Fibroblast of skin of right quadriceps (primary cell): ENCODE measurements at places on chromosomes 7 and 10.

DNA sequence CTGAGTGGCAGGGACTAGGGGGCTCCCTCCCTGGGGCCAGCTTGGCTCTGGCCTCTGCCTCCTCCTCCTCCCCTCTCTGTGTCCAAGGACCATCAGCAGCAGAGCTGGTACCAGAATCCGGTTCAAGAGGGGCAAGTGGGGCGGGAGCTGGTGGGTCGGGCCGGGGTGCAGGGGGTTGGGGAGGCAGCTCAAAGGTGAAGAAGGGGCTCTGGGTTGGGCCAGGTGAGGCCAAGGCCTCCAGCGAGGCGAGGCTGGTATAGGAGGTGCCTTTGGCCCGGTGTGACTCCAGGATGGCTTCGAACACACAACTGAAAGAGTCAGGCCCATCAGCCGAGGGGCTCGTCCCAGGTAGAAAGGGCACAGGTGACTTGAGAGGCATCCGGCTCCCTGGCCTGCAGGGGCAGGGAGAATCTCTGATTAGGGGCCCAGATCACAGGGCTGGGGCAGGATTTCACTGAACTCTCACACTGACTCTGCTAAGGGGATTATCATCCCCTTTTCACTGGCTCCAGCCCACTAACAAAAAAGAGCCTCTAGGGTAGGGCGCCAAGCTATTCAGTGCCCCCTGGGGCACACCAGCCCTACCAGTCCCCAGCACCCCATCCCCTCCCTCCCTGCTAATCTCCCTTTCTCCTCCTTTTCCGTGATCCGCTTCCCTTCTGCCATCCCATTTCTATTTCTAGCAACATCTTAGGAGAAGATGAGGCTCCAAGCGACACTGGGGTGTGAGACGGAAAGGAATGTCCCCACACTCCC, 4.6 kb downstream of the PSD start:
- DNase-seq = no peak

DNA sequence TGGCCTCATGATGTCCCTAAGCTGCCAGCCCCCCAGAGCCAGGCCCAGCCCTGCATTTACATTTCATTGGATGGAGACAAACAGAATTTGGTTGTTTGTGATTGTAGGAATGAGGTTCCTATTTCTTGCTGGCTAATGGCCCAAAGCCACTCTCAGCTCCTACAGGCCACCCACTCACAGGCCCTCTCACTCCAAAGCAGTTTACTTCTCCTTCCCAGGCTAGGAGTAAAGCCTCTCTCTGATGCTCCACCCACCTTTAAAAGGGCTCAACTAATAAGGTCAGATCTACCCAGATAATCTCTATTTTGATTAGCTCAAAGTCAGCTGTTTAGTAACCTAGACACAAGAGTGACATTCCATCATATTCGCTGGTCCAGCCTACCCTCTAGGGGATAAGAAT, 11.2 kb upstream of the CUZD1 start:
- no peak for DNase-seq

DNA sequence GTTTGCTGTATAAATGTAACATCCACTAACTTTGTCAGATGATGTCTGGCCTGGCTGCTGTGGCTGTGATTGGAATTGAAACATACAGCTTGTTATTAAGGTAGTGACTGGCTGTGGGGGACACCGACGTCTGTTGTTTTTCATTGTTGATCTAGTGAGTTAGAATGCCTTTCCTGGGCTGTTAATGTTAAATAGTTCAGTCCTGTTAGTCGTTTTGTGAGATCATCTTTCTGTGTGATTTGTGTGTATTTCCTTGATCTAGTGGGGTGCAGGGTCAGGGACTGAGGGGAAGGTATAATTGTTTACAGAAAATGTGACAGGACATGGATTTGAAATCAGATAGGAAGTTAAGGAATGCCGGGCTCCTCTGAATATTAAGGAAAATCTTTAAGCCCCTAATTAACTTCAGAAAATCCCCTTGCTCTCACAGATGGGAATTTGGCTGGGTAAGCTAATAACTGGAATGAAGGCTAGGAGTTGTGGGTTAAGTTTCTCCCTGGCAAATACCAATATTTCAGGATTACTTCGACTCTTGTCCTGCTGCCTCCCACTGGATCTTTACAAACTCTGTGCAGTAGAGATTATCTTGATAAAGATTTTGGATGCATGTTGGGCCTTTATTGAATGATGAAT, 163.1 kb downstream of the AUTS2 start:
- DNase-seq = peak; percentile 39

DNA sequence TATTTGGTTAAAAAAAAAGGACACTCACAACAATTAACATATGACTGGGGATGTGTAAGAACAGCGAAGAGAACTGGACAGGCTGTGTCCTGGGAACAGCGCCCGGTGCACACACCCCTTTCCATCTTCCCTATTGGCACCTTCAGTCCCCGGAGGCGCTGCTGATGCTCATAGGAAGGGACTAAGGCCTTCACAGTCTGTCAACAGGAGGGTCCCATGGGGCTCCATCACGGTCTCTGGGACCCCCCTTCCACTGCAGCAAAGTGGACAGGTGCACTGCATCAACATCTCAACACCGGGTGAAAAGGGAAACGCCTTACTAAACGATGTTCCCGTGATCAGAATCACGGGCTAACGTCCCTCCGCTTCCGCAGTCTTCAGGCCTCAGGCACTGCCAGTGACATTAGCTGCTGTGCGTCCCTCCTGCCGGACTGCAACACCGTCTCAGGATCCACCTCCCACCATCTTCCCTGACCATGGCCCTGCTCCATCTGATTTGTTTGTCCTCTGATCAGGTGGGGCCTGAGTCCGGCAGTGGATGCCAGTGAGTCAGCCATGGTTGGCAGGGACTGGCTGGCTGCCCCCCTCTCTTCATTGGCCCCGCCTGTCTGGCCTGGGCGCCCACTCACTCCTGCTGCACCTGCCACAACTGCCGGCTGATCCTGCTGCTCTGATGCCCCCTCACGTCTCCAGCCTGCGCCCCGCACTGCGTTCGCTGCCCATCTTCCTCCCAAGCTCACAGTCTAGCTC, 614.7 kb downstream of the DNAJB6 start:
- no peak for DNase-seq

DNA sequence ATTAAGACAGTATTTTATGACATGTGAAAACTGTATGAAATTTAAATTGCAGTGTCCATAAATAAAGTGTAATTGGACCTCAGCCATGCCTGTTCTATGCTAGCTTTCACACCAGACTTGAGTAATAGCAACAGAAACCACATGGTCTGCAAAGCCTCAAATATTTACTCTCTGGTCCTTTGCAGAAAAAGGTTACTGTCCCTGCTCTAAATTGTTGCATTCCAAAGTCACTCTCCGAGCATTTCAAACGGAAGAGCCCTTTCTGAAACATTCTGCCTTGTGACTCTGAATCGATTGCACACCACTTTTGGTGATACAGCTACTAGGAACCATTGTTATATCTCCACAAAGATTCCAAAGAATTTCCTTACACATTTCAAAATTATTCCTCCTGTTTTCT, 81.0 kb upstream of the STK17A start:
- DNase-seq = peak; percentile 88

DNA sequence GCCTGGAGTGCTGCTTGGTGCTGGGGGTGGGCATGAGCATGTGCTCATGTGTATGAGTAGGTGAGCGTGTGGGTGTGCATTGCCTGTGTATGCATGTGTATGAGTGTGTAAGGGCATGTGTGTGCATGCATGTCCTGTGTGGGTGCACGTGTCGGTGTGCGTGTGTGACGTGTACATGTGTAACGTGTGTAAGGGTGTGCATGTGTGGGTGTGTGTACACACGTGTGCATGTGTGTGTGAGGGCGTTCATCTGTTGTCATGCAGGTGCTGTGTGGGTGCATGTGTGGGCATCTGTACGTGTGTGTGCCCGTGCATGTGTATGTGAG, 30.3 kb downstream of the FAM20C start:
- no peak for DNase-seq

DNA sequence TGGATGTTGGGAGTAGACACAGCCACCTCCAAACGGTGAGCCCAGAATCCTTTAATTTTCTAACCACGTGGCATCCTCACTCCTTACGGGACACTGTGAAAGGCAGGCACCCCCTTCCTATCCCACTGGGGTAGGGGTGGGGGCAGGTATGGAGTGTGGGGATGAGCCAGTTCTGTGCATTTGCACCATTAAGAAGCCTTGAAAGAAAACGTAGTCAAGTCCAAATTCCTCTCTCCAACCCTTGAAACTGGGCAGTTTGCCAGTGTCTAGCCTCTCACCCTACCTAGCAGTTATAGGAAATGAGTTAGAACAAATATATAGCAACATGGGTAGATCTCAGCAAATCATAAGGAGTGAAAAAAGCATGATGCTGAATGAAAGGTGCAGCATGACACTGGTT, 92.4 kb upstream of the LEP start:
- DNase-seq = no peak

GRCh38 chr10:1643161-1643907, 94.0 kb downstream of the ADARB2 start:
- DNase-seq = no peak

DNA sequence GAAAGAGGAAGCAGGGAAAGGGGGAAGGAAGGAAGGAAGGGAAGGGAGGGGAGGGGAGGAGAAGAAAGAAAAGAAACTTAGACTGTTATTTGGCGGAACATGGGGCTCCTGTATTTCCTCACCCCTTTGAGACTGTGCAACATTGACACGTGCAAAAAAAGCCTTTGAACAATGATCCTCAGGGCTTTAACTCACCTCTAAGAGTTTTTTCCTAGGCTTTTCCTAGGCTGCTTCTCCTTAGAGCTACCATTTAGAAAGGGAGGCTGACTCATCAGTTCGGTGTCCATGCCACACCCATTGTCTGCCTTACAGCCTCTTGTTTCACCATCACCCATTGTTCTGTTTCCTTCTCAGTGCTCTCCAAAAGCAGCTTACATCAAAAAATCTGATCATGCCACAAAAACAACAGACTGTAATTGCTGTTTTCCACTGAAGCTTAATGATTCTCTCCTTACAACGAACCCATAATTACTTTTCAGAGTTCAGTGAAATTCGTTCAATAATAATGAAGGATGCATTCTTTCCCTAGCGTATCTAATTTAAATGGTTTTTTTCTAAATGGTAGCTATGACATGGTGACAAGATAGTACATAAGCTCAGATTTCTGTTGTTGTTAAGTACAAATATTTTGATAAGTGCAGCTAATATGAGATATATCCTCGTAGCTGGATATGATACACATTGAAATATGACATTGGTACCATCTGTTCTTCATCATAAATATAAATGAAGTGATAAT, 90.8 kb downstream of the PRLHR start:
- peak; percentile 76 for DNase-seq

DNA sequence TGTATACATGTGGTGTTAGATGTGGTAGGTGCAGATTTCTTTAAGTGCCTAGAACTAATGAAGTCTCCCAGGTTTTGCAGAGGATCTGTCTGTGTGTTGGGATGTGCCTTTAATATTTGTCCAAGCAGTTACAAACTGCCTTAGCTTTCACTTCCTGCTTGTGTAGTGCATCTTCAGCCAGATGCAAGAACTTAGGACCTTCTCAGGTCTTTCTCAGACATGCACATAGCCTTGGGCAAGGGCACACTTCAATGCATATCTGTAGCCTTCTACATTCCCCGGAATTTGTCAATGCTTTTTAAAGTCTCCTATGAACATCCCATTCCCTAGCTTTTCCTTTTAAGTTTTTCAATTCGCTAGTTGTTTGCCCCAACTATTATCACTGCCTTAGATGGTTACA, 47.2 kb upstream of the SLC39A12 start:
- DNase-seq = no peak

- DNase-seq = no peak
Observed at GRCh38 chr10:15374156-15374555, 3.1 kb upstream of the FAM171A1 start.

DNA sequence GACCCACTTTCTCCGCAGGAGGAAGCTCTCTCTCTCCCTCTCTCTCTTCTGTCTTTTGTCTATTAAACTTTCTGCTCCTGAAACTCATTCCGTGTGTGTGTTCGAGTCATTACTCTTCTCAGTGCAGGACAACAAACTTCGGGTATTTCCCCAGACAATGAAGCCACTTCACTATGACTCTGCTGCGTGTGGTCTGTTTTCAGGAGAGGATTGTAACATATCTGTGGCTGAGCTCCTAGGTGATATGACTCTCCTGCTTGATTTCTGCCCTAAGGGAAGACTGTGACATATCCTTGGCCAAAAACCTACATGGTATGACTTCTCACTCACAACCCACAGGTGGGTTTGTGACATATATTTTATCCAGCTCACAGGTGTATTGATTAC, 39.9 kb upstream of the ZNF107 start:
- no peak for DNase-seq

GRCh38 chr7:94054130-94054529, 50.0 kb upstream of the BET1 start:
- no peak for DNase-seq

DNA sequence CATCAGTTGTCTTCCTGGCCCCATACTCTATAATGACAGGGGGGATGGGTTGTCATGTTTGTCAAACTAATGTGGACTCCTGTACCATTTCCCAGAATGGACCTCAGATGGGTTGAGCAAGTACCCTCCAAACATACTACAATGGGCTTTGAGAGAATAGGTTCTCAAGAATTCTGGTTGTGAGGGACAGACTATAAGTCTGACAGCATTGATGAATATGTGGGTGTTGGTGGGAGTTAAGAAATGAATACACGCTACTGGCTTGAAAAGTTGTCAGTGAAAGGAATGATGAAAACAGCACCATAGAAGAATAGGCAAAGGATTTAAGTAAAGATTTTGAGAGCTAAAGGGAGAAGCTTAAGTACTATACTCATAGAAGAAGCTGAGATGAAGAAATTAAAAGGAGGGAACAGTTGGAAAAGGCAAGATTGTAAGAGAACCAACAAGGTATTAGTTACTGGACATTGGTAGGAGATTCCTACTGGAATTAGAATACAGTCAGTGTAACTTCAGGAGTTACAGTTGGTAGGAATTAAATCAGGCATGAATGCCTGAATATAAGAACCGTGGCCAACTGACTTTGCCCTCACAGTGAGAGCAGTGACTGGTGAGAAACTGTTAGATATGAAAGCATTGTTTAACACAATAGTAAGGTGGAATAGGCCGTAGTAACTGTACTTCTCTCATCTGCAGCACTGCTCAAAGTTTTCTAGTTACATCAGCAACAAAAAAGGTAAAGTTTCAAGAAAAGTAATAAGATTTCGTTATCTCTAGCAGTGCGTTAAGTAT, 86.3 kb downstream of the LCOR start:
- DNase-seq = no peak

DNA sequence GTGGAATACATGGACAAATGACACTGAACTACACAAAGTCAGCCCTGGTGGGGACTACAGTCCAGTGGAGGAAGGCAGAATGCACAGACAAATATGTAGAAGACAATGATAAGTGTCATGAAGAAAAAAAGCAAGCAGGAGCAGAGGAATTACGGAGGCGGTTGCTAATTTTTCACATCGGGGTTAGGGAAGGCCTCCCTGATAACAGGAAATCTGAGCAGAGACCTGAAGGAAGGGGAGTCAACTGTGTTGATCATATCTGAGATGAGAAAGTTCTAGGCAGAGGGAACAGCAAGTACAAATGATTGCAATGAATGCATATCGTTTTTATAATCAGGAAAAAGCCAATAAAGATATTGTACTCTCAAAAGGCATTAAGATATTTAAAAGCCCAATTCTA, 14.0 kb downstream of the KIAA1549 start:
- DNase-seq = no peak
